ENCODE measurements at places on chromosomes 7 and 10.

DNA sequence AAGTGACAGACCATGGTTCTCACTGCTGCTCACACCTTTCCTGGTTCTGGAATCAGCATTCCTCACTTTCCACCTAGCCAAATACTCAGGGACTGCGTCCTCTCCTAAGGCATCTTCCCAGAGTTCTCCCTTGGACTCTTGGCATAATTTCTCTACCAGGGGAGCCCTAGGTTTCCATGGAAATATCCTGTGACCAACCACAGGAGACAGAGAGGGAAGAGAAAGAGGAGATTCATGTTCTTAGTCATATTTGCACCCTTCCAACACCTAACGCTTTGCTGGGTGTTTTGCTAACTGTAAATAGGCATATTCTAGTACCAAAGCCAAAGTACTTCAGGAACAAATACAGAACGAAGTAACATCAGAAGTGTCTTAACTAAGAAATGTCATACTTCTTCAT lies 28.6 kb downstream of the DENND11 start:
- DNase-seq, result no peak

GRCh38 chr10:29224631-29225030 lies 64.2 kb upstream of the LYZL1 start:
- no peak for DNase-seq

DNA sequence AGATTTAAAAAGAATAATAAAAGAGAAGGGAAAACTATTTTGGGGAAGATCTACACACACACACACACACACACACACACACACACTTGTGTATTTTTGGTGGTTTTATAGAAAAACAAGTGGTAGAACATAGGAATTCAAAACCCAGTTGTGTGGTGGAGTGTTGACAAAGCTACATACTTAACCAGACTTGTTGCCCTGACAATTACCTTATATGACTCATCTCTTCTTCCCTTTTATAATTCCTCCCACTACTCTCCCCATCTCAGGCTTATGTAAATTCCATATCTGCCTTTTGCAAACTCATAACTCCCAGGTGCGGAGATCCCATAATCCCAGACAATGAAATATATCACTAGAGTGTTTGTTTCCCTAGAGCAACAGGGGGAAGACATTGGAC lies 873.7 kb downstream of the NXPH1 start:
- no peak for DNase-seq

DNA sequence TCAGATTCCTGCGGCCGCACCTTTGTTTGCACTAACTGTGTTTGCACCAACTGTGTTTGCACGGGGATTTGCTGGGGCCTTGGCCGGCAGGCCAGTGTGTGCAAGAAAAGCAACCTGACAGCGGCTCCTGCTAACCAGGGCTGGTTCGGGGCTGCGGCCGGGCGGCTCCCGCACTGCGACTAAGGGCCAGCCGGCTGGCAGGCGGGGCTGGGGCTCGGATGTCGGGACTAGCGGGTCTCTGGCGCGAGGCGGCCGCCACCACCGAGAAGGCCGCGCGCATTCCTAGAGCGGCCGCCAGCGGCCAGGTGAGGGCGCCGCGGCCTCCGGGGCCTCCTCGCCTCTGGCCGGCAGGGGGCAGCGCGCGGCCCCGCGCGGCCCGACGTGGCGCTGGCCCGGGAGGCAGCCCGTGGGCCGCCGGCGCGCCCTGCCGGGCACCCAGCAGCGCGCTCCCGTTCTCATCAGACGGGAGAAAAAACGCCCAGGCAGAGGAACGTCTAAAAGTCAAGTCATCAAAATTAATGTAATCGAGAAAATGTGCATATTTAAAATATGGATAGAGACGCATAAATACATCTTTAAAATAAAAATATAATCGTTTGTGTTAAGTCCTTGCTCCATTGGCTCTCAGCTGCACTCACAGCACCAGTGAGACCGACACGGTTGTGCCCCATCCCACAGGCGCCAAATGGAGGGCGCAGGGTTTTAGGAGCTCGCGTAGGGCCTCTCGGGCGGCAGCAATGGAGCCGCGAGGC lies 38.5 kb downstream of the ZNF777 start:
- peak; percentile 30 for DNase-seq

- DNase-seq, result no peak
Observed at GRCh38 chr10:54550016-54550415, 251.0 kb downstream of the PCDH15 start.

- peak; percentile 25 for DNase-seq
Observed at GRCh38 chr7:26090927-26091519, 61.0 kb upstream of the NFE2L3 start.

DNA sequence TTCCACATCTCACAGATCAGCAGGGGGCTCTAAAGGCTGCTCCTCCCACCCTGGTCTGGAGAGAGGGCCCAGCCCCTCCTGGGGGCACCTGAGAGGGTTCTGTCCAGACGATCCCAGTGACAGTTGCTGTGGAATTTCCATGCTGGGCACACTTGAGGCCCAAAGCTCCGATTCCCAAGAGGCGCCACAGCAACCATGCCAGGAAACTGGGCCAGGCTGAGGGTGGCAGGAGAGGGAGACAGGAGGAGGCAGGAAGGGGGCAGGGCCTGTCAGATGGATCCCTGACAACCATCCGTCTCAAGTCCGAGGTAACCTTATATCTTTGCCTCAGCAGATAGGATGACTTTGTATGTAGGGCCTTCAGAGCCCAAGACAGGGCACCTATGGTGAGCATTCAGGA lies 4.3 kb upstream of the NOS3 start:
- no peak for DNase-seq

DNA sequence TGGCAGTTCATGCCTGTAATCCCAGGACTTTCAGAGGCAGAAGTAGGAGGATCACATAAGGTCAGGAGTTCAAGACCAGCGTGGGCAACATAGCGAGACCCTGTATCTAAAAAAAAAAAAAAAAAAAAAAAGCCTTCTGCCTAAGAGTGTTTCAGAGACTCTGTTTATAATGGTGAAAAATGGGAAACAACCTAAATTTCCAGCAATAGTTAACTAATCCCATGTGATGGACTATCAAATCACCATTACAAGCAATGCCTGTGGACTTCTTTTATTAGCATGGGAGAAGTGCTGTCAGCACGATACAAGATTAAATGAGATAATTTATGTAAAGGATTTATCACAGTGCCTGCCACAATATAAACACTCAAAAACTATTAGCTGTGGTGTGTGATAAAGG lies 67.5 kb upstream of the CUX1 start:
- DNase-seq, result no peak

- DNase-seq, result no peak
Observed at GRCh38 chr7:151398446-151399304, 11.2 kb downstream of the WDR86 start.

GRCh38 chr10:131160219-131160875 lies 151.2 kb downstream of the TCERG1L start:
- DNase-seq, result no peak

- DNase-seq, result no peak
Observed at GRCh38 chr7:90503367-90503766, 33.9 kb downstream of the PTTG1IP2 start.
